Stimulated activated naive CD4-positive, alpha-beta T cell treated with Interleukin-2 at 50 U/mL for 16 hours (primary cell): ENCODE measurements at places on chromosomes 3 and 15.

- DNase-seq = no peak
Measured at GRCh38 chr3:181484026-181484425, 227.7 kb upstream of the SOX2 start.

DNA sequence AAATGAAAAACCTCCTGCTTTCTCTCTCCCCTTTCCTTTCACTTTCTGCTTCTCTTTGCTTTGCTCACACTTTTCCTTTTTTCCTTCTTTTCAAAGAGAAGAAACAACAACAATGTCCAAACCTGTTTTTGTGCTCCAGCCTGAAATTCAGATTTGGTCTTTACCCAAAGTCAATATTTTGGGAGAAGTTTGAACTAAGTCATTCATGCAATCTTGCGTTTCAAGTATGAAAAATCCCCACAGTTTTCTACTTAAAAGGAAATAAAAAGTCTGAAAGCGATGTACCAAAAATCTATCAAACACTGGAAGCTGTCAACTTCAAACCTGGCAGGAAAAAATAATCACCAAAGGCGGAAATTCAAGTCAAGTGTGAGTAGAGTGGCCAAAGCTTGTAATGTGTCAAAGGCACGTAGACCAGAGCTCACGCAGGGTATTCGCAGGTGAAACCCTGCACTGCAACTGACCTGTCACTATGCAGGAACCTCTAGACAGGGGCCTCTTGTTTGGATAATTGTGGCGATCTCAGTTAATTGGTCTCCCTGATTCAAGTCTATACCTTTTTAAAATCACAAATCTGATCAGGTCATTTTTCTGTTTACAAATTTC is 118.8 kb upstream of the GALNT15 start:
- DNase-seq = no peak

DNA sequence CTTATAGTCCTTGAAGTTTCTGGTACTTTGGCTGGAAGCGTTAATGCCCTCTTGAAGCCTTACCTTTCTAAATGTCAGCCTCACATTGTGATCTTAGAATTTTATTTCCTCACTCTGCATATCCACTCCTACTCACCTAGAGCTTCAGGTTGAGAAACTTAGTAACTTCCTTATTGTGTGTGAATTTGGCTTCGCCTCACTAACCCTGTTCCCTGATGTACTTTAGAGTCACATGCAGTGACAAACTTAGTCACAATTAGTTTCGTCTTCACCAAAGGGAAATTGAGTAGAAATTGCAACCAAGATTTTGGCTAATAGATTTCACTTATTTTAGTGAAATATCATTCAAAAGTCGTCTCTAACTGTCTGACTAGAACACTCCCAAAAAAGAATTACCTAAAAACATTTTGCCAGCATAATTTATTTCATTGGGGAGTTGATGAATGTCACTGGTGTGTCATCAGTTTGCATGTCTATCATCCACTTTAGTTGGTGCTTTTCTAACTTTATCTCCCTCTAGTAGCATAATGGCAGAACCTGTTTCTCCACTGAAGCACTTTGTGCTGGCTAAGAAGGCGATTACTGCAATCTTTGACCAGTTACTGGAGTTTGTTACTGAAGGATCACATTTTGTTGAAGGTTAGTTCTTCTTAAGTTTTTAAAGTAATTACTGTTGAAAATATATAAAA is 960 bp downstream of the MFN1 start:
- no peak for DNase-seq

DNA sequence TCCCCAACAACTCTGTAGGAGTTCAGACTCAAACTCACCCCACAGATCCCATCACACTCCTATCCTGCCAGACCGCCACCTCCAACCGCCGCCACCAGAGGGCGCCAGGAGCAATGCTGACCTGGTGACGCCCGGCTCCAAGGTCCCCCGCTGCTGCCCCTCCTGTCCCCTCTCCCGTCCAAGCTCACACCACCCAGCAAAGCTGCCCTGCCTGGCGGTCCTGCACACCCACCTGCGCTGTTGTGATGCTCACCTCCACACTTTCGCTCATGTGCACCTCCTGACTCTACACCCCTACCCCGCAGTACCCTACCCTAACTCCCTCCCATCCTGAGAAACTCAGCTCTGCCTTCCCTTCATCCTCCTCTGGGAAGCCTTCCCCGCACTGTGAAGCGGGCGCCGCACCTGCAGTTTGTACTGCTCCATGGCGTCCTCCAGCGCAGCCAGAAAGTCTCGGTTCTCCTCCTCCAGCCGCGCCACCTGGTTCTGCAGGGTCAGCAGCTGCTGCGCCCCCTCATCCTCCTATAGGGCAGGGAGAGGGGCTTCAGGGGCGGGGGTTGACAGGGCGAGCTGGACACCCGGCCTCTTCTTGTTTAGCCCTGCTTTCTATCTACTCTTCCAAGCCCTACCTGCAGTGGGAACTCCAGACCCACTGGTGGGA is 7.9 kb downstream of the KIF7 start:
- peak; percentile 45 for DNase-seq

- DNase-seq = no peak
Measured at GRCh38 chr3:9934993-9935392, 1.4 kb downstream of the CRELD1 start.
